SHP77 (cell line): ENCODE measurements at places on chromosomes 7 and 10.

GRCh38 chr7:101218236-101219125 is 516 bp downstream of the ZNHIT1 start:
- no peak for DNase-seq

GRCh38 chr10:3136763-3137611 is 35.6 kb downstream of the PITRM1 start:
- no peak for DNase-seq

DNA sequence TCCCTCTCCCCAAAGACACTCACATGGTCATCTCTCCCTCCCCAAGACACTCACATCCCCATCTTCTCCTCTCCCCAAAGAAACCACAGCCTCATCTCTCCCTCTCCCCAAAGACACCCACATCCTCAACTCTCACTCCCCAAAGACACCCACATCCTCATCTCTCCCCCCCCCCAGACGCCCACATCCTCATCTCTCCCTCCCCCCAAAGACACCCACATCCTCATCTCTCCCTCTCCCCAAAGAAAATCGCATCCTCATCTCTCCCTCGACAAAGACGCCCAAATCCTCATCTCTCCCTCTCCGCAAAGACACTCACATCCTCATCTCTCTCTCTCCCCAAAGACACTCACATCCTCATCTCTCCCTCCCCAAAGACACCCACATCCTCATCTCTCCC is 31.5 kb downstream of the INSIG1 start:
- DNase-seq = no peak

GRCh38 chr10:86155054-86155921 is 211.3 kb downstream of the GRID1 start:
- no peak for DNase-seq

DNA sequence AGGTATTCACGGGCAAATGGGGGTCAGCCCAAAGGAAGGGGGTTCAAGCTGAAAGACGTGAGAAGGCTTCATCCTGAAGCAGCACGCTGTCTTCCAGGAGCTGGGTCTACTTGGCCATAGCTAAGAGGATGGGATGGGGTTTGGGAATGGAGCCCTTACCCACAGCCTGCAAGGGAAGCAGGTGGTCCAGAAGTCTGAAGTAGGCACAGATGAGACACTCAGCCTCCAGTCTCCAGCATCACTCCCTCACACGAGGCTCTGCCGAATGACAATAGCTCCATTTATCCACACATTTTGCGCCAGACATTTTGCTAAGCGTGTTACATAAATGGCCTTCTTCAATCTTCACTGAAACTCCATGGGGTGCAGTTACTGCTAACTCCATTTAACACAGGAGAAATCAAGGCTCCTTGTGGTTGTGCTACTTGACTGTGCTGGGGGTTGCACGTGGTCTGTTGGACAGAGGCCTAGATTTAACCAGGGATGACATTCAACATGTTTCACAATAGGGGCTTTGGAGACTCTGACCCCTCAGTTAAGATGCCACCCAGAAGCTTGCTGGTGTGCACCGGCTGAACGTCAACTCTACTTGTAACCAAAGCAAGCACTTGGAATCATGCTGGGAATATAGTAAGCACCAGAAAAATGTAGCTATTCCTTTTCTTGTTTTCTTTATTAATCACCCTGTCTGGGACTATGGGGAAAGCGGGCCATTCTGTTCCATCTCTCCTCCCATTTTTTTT is 85.3 kb downstream of the FAM241B start:
- DNase-seq = no peak

DNA sequence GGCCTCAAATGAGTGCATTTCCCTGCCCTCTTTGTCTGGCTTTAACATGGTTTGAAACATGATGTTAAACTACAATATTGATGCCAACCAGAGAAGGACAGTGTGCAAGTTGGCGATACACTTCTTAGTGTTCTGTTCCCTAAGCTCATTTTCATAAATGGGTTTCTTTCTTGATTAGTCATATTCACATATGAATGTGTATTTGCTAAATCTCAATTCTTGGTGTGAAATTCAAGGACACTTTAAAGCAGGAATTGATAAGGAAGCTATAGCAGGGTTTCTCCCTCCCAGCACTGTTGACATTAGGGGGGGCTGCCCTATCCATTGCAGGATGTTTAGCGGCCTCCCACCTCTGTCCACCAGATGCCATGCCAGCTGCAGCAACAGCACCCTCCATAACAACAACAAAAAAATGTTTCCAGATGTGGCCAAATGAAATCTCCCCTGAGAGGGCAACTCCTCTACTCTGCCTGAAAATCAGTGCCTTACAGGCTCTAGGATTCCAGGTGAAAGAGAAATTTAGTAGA is 13.1 kb downstream of the CCNY start:
- no peak for DNase-seq

DNA sequence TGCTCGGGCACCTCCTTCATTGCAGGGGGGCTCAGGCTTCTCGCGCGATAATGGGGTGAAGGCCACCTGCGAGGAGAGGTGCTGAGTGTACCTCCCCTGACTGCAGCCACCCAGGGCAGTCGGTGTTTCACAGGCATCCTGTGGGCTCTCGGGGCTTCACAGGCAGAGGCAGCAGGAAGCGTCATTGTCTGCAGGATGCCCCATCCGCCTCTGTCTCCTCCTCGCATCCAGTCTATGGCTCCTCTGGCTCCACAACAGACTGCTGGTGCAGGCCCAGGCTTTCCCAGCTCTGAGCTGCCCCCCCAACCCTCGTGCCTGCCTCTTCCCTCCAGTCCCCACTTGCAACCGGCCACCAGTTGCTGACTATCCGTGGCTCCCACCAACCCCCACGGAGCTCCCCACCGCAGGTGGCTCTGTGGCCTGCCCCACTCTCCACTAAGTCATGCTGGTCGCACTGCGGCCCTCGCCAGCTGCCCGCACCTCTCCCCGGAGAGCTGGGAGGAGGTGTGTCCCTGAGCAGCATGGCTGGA is 36.5 kb downstream of the CAMK2B start:
- no peak for DNase-seq

DNA sequence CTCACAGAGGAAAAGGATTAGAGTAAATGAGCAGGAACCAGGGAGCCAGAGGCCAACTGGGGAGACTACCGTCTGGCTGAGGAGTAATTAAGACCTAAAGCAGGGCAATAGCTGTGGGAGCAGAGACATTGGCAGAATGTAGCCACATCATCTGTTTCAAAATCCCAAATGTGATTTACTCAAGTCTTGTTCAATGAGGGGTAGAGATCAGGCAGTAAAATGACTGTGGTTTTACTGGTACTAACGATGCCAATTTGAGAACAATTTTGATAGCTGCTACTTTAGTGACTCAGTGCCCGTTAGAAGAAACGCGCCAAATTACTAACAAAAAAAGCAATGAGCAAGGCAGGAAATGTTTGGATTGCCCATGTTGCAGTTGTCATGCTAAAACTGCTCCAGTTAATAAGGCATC is 12.7 kb upstream of the MIOS start:
- no peak for DNase-seq
